ENCODE measurements at places on chromosomes 5 and 9.
A peak's percentile ranks its signal among the peaks of the same experiment; 100 is the strongest.

DNA sequence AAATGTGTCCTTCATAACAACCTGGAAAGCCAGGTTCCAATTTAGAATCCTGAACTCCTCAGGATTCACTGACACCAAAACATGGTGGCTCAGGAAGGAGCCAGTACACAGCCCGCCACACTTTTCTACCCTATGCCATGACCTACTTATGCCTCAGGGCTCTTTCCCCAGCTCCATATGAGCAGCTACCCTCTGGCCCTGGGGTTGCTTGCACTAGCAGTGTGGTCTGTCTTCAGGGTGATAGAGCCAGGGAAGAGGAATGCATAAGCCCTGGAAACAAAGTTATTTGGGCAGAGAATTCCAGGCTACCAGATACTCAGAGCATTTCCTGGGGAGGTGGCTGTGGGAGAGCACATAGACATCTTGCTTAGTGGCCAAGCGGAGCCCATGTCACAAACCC lies 15.0 kb upstream of the ECM2 start:
- peak; percentile 42 for DNase-seq

DNA sequence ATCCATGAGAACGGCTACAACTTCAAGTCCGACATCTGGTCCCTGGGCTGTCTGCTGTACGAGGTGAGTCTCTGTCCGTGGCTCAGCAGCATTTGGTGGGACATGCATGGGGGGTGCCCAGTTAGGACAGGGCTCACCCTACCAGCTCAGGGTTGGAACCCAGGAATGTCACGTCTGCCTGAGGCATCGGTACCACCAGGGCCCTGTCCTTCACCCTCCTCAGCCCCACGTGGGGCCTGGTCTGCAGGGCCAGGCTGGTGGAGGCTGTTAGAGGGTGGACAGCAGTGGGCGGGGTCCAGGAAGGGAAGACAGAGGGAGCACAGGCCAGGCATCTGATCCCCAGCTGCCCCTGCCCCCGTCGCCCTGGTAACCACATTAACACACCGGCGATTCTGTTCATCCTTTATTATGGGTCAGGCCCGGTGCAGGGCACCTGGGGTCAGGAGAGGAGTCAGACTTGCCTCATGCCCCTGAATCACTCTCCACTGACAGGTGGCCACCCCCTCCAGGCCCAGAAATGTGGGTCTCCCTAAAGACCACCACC lies 75.6 kb downstream of the PSMB7 start:
- DNase-seq, result no peak

DNA sequence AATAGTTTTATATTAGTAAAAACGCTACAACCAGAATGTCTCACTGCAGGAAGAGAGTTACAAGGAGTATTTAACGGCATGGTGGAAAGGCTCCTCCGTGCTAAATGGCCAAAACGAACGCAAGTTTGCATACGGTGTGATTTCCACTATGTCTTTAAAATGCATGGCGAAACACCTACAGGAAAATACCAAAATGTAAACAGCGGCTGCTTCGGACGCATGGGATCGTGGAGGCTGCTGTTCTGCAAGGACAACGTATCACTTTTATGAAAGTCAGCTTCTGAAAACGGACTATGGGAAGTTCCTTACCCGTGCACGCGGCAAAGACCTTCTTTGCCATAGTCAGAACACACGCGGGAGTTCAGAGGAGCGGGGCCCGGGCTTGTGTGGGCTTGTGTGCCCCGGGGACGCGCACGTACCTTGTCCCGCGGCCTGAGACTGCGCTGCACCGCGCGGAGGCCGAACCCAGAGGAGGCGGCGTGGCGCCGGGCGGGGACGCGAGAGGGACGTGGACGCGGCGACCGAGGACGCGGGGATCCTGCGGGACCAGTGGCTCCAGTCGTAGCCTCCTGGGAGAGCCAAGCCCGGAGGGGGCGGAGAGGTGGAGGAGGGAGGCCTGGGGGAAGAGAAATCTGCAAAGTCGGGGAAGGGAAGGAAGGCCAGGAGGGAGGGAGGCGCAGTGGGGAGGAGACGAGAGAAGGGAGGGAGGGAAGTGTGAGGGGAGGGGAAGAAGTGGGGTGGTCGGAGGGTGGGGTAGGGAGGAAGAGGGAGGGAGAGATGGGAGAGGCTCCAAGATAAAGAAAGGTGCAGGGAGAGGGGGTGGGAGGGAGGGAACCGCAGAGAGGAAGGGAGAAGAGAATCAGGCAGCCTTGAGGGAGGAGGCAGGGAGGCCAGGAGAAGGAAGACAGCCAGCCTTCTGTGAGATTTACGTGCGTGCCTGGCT lies at the start of gene CMBL:
Gene CMBL (minus strand): TSS at position 697 of the 943 bp plus-strand sequence. CDS start 17,140 bp downstream, outside the sequence.
- DNase-seq, result peak; percentile 48

DNA sequence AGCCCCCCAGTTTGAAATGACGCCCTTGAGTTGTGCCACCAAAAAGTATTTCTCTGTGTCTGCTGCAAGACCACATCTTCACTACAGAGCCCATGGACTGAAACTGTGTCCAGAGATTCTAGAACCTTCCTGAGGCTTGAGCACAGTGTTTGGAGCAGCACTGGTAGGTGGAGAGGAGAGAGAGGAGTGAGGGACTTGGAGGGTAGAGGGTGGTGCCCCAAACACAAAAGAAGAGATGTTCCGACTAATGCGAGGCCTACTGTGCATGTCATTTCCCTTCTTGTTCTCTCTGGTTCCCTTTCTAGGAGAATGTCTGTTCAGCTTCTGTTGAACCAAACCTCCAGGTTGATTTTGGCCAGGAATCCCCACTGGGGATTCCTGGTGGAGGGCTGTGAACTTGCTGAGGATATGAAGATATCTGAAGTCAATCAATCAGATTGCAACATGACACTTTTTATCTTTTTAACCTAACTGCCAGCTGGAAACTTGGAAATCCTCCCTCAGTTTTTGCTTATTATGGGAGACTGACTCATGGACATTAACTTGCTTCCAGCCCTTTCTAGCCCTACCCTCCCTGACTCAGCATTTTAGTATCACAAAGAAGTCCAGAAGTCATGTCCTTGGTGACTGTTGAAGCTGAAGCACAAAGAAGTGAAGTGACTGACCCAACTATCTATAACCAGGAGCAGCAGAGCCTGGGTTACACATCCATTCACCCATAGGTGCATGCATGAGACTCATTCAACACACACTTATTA lies 154.5 kb downstream of the NR3C1 start:
- DNase-seq, result peak; percentile 81

GRCh38 chr9:73073337-73074175 lies 78.1 kb upstream of the ANXA1 start:
- DNase-seq, result peak; percentile 25

GRCh38 chr5:124627815-124628595 lies 118.4 kb downstream of the ZNF608 start:
- DNase-seq, result peak; percentile 39

DNA sequence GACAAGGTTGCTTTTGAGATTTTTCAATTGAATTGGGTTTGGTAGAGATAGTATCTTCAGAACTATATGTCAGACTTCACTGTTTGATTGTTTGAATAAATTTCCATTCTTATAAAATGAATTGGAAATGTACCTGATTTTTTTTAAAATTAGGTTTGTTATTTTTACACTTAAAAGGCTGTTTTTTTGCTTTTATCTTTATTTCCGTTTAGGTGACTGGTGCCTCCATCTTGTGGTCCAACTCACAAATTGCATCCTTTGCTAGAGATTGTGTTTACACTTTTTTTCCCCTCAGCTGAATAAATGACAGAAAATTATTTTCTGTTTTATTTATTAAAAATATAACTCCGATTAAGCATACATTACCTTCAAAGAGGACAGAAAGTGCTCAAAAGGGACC lies 15.6 kb downstream of the NDUFAF2 start:
- peak; percentile 18 for DNase-seq

Data from fibroblast of skin of back (primary cell).